Activated CD4-positive, CD25-positive, alpha-beta regulatory T cell treated with anti-CD3 and anti-CD28 coated beads, Interleukin-2, amount 50 U/mL, for 16 hours (primary cell): ENCODE measurements at places on chromosomes 1 and 21.

- DNase-seq: no peak
Observed at GRCh38 chr1:114715952-114716303, 643 bp downstream of the NRAS start.

- DNase-seq: no peak
Observed at GRCh38 chr1:159879136-159879535, 16.7 kb upstream of the VSIG8 start.

- DNase-seq: no peak
Observed at GRCh38 chr1:26993237-26994019, at the start of gene TRNP1. Gene TRNP1, plus strand, starts transcription at chr1:26993692. Its CDS starts 95 bp downstream, at chr1:26993787.

- no peak for DNase-seq
Observed at GRCh38 chr1:168696125-168696760, 32.8 kb downstream of the DPT start.

GRCh38 chr1:198156111-198156744, 570 bp upstream of the NEK7 start:
- peak; percentile 51 for DNase-seq
